ENCODE measurements at places on chromosomes 4 and X.
A peak's percentile ranks its signal among the peaks of the same experiment; 100 is the strongest.

GRCh38 chrX:134502686-134503085, 42.7 kb downstream of the HPRT1 start:
- DNase-seq: no peak

GRCh38 chrX:53188763-53189162, 36.2 kb downstream of the KDM5C start:
- peak; percentile 28 for DNase-seq

- peak; percentile 90 for DNase-seq
Observed at GRCh38 chrX:132001127-132001526, 22.0 kb upstream of the STK26 start.

GRCh38 chr4:68346461-68346860, 3.4 kb downstream of the YTHDC1 start:
- DNase-seq: peak; percentile 92

- no peak for DNase-seq
Observed at GRCh38 chr4:109690690-109691410, 12.4 kb downstream of the CASP6 start.

DNA sequence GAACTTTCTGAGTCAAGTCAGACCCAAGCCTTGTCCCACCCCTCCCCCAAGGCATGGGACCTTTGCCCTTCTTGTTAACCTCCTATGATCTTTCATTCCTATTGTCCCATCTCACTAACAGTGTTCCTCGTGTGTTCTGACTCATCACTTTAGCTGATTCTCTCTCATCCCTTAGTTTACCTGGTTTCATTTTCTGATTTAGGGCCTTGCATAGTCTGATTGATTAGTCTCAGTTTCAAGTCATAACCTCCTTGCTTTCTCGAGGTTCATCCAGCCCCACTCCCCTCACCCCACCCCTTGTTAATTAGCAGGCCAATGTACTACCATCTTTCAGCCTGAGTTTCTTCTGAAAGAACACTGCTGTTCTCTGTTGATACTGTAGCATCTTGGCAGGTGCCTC, 517.4 kb downstream of the RPA4 start:
- DNase-seq: no peak

DNA sequence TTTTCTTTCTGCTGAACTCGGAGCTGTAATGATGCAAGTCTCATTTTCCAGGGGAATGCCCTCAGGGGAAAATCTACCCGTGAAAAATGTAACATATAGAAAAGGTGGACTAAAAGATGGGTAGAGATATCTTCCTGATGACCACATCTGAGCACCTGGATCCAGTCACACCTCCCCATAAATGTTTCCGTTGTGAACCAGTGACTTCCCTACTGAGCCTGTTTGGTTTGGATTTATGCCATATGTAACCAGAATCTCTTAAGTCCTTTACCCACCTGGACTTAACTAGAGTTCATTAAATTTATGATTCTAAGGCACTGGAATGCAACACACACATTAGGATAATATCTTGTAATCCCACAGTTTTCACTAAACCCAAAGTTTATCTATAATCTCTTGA, 171.1 kb downstream of the ZNF330 start:
- peak; percentile 33 for DNase-seq

DNA sequence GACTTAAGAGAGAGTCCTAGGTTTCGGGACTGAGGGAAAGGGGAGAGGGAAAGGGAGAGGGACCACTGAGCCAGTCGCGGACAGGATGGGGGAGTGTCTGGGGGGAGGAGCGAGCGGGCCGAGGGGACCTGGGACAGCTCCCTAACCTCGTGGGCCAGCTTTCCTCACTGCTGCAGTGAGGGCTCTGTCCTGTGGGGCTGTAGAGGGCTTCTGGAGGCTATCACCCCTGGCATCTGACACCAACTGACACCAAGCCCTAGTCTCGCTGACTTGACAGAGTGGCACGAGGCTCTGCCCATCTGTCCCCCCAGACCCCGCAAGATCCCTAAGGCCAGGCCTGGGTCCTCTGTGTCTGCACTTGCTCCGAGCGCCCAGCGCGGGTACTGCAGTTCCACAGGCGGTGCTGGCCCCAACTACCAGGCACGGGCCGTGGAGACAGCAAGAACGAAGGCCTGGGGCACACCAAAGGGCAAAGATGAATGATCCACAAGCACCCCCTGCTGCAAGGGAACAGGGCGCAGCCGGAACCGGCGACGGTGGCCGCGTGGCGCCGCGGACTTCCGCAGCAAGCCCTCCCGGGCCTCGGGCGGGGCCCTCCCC, 465 bp downstream of the HAUS7 start:
- DNase-seq: peak; percentile 8

- peak; percentile 55 for DNase-seq
Observed at GRCh38 chrX:20461576-20461975, 194.9 kb upstream of the RPS6KA3 start.

DNA sequence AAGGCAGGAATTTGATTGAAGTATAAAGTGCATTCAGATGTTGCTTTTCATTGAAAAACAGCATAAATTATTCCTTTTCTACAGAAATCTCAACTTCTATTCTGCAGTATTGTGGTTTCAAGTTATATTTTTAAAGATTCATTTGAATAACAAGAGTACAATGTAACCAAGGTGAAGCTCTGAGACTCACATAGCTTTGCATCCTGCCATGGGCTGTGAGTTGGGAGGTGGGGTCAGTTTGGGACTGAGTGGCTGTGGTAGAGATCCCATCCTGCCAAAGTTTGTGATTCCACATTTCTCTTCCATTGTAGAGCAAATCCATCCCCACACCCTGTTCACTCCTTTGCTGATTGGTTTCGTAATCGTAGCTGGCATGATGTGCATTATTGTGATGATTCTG, 69.2 kb downstream of the KIT start:
- DNase-seq: no peak

DNA sequence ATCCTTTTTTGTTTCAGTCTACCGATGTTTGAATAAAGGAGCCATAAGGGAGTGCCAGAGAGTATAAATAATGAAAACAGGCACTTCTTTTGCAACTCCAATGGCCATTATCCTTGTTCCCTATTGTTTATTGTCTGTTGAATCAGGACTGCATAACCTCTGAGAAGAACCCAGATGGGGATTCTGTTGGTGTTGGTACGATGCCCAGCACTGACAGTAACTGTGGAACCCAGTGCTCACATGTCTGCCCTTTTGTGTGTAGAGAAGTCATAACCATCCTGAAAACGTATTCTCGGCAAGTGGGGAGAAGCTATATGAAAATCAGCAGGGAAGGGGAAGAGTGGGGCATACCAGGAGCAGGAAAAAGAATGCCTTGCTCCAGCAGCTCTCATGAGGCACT, 195.1 kb upstream of the EDNRA start:
- no peak for DNase-seq

DNA sequence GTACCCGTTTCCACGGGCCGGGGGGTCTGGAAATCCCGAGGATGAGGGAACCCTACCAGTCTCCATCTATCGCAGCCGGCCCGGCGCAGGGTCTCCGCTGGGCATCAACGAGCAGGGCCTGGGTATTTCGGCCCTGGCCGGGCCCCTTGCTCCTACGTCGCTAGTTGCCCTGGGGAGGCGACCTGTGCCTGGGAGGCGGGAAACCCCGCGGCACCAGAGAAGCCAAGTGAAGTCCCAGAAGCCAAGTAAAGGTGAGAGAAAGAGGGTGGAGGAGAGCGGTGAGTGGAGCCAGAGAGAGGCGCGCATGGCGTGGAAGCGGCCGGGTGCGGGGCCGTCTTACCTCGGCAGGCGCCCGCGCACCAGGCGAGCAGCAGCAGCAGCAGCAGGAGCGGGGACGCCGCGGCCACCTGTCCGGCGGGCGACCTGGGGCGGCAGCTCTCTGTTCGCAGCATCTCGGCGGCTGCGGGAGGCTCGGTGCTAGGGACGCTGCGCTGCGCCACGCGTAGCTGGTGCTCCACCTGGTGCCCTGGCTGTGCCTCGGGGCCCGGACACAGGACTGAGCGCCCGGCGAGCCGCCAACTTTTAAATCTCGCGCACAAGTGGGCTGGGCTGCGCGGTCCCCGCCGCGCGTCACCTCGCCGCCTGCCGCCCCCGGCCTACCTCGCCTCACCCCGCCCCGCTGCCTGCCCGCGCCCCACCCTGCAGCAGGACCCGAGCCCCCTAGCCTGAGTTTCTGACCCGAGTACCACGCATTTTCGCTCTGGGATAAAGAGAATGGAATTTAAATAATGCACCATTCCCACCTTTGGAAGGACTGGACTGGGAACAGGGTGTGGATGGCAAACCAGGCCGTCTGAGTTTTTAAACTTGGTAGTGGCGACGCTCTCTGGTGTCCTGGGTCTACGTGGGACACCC, at the start of gene NMU:
NMU (minus strand) TSS at position 558 of the 915 bp plus-strand sequence; CDS start at position 452, 106 bp downstream.
- DNase-seq: peak; percentile 34

GRCh38 chr4:181420950-181421349, 822.3 kb upstream of the TENM3 start:
- DNase-seq: no peak

- no peak for DNase-seq
Observed at GRCh38 chrX:42188730-42189129, 265.4 kb upstream of the CASK start.

DNA sequence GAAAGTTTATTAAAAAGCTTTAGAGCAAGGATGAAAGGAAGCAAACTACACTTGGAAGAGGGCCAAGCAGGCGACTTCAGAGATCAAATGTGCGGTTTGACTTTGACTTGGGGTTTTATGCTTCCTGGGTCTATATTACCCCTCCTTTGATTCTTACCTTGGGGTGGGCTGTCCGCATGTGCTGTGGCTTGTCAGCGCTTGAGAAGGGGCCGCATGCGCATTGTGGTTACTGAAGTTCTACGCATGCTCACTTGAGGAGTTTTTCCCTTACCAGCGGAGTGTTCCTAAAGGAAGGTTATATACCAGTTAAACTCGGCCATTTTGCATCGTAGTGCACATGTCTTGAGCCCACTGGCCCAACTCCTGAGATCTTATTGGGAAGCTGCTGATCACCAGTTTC, 9.9 kb downstream of the ZNF157 start:
- DNase-seq: peak; percentile 66

- no peak for DNase-seq
Observed at GRCh38 chr4:80076681-80077080, 3.7 kb upstream of the ANTXR2 start.

- peak; percentile 83 for DNase-seq
Observed at GRCh38 chr4:67765928-67766327, 11.7 kb upstream of the GNRHR start.

DNA sequence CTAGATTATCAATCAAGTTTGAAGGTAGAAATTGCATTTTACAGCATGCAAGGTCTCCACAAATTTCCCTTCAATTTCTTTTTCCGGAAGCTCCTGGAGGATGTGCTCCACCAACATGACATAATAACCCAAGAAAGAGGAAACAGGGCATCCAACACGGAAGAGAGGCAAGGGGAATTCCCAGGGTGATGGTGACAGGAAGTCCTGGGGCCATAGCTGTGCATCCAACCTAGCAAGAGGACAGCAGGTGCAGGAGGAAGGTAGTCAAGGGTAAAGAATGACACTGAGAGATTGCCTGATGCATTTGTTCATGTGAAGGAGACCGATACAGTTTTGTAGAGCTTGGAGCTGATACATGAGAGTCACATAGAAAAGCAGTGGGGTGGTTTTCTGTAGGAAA, 115.7 kb upstream of the LSM6 start:
- DNase-seq: no peak

DNA sequence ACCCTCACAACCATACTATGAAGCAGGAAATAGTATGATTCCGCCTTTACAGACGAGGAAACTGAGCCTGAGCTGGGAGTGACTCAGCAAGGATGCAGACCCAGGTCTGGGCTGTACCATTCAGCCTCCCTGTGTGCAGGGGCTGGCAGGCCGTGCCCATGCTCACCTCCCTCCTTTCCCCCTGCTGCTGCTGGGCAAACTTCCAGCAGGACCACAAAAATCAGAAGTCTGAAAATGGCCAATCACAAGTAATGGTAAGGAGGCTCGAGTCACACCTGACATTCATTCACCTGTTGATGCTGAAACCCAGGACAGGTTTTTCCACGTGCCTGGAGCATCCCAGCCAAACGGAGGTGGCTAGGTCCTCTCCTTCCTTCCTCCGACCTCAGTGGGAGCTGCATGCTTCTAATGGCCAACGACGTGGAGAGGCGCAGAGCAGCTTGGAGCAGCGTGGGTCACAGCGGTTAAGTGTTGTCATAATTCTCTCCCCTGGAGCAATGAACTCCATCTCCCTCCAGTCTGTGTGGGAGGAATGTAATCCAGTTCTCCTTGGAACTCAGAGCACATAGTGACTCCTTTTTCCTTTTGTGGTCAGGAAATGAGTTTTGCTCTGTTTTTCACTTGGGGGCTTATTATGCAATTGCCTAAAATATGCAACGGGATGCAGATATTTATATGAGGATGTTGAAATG, 371.7 kb downstream of the BCOR start:
- peak; percentile 15 for DNase-seq

- DNase-seq: no peak
Observed at GRCh38 chr4:147734496-147734895, 2.6 kb downstream of the ARHGAP10 start.

DNA sequence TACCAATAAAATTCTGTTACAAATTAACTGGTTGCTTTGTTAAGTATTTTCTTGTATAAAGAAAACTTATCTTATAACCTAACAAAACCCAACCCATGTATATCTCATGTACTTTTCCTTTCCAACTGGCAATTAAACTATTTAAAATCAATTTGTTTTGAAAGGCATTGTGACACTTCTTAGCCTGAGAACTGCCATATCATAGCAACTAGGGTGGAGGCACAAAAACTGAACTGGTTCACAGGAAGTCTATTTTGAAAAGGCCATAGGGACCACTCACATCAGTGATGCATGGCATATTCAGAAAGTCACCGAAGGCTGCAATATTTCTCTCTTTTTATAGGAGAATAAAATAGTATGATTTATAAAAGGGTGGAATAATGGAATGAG, 40.5 kb upstream of the ARSJ start:
- DNase-seq: no peak

- DNase-seq: peak; percentile 44
Observed at GRCh38 chrX:130726661-130727060, 176.3 kb downstream of the ENOX2 start.

GRCh38 chrX:153770601-153771414, 6.8 kb downstream of the PLXNB3 start:
- DNase-seq: no peak

- no peak for DNase-seq
Observed at GRCh38 chrX:68659786-68660185, 12.3 kb downstream of the STARD8 start.

DNA sequence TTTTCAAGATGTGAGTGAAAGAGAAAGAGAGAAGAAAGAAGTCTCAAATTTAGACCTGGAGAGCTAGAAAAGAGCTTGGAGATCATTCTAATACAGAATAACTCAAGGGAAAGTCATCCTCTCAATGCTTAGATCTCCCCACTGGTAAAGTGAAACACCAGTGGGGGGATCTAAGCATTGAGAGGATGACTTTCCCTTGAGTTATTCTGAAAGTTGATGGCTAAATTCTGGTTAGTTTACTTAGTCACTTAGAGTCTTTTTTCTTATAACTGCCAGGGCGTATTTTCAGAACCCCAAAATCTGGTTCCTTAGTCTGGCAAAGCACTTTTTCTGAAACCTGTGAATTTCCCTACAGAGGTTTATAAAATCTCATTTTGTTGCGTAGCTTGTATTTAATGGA, 198.6 kb downstream of the ARHGAP24 start:
- no peak for DNase-seq

DNA sequence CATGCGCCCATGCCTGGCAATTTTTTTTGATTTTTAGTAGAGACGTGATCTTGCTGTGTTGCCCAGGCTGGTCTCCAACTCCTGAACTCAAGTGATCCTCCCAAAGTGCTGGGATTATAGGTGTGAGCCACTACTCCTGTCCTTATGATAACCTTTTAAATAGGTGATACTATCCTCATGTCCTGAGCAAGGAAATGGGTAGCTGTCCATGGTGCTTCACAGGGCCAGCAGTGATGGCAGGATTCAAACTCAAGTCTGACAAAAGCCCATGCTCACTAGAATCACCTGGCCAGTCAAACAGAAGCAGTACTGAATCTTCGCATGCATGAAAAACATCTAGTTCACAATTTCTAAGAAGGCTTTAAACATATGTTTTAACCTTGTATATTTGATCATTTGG, 235.1 kb downstream of the NR3C2 start:
- DNase-seq: peak; percentile 4
